ENCODE measurements at places on chromosomes 12 and 14.
A peak's percentile ranks its signal among the peaks of the same experiment; 100 is the strongest.

DNA sequence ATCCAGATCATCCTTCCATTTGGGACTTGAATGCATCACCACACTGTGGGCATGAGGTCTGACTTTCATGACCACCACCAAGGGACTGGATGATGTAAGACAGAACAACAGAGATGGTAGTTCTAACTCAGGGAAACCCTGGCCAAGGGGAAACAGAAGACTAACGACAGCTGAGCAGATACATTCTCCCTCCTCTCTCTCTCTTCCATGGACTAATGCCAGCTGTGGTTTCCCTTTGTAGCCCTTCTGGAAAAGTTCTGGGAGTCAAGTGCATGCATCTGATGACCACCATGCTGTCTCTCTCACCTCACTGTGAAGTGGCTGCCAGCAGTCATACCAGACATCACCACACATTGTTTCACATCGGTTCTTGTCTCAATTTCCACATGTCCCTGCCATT lies 3.4 kb downstream of the TAS2R30 start:
- no peak for DNase-seq

- DNase-seq, result peak; percentile 63
These were observed 823 bp downstream of the ATG2B start for GRCh38 chr14:96362071-96362964.

DNA sequence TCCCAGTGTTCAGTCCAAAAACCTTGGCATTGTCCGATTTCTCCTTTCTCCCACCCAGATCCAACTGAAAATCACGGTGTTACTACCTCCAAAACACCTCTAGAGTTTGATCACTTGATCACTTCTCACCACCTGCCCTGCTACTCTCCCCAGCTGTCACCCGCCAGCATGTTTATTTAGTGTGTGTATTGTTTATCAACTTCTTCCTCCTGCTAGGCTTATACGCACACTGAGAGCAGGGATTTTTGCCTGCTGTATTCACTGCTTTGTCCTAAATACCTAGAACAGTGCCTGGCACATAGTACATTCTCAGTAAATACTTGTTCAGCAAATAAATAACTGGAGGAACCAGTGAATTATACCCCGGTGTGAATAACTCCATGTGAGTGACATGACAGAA lies 5.0 kb downstream of the BDKRB1 start:
- DNase-seq, result no peak

DNA sequence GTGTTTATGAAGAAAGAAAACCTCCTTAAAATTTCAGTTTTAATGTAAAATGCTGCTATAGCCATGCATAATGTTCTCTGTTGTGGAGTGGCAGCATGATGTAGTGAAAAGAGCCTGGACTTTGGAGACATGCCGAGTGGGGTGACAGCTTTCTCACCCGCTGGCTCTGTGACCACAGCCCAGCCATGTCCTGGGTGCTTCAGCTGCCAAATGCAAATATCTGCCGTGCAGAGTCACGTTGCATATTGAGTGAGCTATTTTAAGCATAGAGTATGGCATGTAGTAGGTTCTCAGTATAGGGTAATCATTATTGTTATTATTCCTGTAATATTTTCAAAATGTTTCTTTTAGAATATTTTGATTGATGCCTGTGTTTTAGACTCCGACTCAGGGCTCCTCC lies 15.5 kb upstream of the TCTN2 start:
- DNase-seq, result no peak

DNA sequence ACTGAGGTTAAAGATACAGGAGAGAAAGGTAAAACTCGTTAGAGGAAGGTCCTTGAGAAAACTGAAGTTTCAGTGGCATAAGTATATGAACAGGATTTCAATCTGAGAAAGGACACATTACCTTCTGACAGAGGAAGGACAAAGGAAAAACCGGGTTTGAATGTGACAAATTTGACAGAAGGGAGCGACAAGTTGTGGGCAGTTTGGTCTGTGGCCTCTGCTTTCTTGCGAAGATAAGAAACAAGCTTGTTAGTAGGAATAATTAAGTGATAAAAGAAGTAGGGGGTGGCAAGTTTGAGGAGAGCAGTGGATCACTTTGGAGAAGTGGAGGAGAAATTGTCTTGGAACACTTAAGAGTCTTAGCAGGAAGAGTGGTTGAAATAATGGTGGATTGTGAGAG lies 5.1 kb downstream of the MON2 start:
- no peak for DNase-seq

GRCh38 chr14:83827383-83827782 lies 1702.6 kb upstream of the FLRT2 start:
- DNase-seq, result peak; percentile 33
